NCI-H82 (cell line): ENCODE measurements at places on chromosomes 7 and 10.

DNA sequence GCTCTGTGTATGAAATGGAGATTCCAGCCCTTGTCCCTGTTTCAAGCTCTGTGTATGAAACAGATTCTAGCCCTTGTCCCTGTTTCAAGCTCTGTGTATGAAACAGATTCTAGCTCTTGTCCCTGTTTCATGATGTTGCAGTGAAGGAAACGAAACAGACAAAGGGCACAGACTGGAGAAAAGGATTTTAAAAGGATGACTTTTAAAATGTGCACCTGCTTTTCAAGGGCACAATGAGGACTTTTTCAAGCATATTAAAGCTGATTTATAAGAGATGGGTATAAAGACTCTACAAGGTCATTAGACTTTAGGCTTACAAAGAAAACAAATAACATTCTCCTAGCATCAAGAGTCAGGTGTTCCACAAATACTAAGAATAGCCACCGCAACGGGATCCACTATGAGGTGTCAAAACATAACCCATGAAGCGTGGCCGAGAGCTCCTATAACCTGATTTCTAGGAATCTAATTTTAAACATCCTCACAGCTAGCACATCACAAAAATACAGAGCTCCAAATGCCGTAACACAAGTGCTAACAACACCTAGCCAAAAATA lies 29.0 kb downstream of the DIP2C start:
- DNase-seq: no peak

GRCh38 chr10:7408291-7409044 lies 2.4 kb downstream of the SFMBT2 start:
- peak; percentile 27 for DNase-seq

- peak; percentile 45 for DNase-seq
Measured at GRCh38 chr10:114548662-114549061, 109.4 kb downstream of the ABLIM1 start.

DNA sequence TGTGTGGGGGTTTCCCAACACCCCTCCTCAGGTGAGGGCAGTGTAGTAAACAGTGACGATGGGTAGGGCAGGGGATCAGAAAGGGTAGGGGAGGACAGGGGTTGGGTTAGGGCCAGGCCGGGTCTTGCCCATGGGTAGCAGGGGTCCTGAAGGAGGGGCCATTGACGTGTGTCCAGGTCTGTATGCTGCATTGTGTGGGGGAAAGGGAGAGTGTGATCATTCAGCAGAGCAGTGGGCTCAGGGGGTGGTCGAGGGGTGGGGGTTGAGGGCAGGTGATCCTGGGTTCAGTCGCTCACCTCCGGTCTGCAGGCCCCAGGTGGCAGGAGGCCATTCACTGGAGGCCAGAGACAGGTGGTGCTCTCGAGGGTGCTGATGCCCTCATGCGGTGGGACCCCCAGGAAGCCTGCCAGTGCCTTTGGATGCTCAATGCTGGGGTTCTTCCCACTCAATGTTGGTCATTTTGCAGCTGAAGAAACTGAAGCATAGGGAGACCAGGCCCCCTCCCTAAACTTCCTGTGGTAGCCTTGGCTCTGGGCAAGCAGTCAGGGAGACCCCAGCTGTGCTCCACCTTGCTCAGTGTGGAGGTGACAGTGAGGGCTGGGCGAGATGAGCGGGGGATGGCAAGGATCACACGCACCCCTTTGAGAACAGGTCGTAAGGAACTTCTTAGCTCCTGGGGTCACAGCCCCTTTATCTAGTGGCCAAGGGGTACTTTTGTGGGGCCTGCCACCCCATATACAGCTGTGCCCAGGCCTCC lies 48.8 kb upstream of the CAMK2B start:
- DNase-seq: no peak

DNA sequence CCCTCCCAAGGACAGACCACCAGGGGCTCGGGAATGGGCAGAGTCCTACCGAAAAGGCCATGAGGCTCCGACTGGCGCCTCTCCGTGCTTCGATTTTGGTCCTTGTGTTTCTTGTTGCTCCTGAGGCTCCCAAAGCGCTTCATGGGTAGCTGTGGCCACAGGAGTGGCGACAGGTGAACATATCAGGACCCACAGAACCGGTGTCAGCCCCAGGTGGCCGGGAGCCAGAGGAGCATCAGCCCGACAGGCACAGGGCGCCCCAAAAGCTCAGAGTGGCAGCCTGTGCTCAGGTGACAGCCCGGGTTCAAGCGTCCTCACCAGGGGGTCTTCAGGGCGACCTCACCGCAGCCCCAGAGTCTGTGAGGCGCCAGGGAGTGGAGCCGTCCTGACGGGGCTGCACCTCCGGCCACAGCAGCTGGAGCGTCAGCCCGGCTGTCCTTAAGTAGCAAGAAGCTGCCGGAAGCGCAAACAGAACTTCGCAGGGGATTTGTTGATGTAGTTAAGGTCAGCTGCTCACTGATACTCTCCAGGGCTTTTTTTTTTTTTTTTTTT lies 141.0 kb downstream of the PRKAG2 start:
- DNase-seq: peak; percentile 34

GRCh38 chr7:5549096-5549763 lies 125.6 kb upstream of the TNRC18 start:
- peak; percentile 31 for DNase-seq

DNA sequence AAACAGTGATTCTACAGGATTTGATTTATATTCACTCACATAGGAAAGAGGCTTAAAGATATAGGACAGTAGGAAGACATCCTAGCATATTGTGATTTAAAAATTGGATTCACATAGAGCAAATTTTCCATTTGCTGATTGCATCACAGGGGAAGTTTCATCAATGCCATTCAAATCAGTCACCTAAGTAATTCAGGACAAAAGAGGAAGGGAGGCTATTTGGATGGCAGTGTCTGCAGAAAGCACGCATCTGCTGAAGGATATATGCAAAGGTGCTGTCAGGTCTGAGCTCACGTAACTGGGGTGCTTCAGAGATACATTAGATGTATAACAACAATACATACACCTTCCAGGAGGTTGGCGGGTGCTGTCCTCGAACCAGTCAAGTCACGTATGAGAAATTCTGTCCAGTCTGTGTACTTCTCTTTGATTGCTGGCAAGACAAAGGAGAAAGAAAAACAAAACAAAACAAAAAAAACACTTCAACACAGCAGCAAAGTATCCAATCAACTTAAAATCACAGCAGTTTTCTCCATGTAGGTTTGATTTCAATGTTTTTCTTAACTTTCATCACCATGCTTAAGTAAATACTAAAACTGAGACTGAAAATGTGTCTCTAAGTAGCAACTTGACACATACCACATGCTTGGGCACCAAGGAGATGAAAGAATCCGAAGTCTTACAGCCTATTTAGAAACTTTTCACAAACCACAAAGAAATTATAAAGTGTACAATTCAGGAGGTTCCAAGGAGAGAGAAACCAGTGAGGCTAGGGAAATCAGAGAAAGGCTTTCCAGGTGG lies 125.1 kb downstream of the SFMBT2 start:
- no peak for DNase-seq

DNA sequence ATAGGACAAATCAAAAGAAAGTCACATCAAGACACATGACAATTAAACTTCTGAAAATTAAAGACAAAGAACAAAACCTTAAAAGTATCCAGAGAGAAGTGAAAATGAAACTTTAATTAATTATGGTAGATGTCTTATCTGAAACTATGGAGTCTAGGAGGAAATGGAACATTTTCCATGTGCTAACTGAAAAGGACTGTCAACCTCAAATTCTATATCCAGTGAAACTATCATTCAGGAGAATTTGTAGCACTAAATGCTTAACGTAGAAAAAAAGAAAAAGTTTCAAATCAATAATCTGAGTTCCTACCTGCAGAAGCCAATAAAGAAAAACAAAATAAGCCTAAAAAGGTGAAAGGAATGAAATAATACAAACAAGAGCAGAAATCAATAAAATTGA lies 33.1 kb upstream of the C10orf71 start:
- DNase-seq: no peak

DNA sequence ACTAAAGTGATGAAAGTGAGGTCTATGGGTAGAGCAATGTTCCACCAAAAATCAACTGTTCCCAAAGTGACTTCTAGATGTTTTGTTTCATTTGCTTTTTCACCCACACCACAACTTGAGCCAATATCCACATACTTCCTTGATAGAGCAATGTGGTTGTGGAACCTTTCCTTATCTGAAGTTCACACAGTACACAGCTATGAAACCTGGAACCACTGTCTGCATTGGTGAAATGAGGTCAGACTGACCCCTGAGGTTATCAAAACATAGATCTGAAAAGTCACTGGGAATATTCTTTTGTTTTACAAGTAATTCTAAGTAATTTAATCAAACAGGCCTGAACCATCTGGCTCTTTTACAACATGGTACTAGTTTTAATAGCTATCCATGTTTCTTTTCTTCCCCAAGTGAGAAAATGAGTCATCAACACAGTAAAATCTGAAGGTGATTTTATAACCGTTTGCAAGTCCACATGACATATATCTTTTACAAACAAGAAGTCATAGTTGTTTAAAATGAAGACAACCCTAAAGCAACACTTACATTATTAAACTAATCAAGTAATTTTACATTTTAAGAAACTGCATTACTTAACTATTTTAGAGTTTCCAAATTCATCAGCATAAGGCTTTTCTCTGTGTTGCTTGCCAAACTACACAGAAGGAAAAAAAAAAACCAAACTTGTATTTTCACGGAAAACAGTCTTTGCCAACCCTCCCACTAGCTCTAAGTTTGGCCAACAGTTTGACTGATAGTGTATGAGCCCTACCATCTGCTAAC lies 80.3 kb downstream of the LRRC17 start:
- no peak for DNase-seq

DNA sequence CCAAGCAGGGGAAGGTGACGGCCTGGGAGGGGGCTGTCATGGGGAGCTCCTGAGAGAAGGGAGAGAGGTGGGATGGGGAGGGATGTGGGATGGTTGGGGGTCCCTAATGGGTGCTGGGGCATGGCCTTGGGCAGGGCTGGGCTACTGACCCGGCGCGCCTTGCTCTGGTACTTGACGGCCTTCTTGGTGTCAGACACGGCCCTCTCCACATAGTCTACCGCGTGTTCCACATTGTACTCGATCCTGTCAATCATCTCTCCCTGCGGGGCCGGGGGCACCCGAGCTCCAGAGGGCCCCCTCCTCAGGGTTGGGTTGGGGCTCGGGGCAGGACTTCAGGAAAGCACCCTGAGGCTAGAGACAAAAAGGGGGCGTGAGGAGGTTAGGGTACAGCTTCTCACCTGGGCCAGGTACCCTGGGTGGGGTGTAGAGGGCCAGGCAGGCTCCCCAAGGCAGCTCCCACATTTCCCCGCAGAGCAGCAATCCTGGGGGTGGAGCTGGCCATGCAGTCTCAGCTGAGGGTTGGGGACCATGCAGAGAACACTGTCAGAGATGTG lies 17.3 kb downstream of the BUD23 start:
- no peak for DNase-seq

DNA sequence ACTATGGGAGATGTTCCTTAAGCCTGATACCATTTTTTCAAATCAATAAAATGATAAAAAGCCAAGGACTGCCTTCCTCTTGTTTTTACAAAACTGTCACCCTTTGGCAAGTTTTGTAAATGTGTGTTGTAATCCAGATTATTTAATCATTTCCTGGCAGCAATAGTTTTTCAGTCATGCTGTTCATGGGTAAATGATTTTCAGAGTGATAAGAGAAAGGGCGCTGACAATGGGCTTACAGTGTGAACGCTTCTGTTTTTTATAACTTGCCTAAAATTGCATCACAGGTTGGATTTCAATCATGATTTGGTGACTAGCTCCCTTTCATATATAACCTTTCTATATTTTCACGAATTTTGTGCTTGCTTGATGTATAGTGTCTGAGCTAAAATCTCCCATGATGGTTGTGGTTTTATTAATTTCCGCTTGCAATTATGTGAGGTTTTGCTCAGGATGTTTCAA lies 19.0 kb upstream of the DMBT1 start:
- no peak for DNase-seq

- no peak for DNase-seq
Measured at GRCh38 chr7:7693881-7694280, 24.5 kb downstream of the RPA3 start.

DNA sequence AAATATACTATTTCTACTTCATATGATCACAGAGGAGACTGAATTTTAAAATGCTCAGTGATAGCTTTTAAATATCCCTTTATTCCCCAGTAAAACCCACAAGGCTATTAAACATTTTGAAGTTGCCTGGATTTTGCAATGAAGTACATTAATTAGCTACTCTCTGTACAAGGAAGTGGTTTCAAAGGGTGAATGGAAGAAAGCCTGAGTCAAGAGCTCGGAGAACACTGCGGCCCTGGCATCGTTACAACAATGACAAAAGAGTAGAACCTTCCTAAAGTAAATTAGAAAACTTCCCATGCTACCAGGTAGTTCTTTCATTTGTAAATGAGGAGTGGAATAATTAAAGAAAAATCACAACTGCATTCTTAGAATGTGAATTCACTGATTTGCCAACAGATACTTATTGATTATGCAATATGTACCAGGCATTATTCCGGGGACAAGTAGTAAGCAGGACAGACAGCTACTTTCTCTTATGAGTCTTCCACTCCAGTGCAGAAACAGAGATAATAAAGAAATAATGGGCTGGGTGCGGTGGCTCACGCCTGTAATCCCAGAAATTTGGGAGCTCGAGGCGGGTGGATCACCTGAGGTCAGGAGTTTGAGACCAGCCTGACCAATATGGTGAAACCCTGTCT lies 63.0 kb downstream of the ZNF22 start:
- no peak for DNase-seq

- DNase-seq: peak; percentile 5
Measured at GRCh38 chr7:117347480-117347879, 24.6 kb upstream of the WNT2 start.

DNA sequence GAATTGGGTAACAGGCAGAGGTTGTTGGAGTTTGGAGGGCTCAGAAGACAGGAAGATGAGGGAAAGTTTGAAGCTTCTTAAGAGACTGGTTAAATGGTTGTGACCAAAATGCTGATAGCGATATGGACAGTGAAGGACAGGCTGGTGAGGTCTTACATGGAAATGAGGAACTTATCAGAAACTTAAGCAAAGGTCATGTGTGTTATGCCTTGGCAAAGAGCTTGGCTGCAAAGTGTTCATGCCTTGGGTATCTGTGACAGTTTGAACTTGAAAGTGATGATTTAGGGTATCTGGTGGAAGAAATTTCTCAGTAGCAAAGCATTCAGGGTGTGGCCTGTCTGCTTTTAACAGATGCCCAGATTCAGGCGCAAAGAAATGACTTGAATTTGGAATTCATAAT lies 64.5 kb upstream of the EEPD1 start:
- no peak for DNase-seq

DNA sequence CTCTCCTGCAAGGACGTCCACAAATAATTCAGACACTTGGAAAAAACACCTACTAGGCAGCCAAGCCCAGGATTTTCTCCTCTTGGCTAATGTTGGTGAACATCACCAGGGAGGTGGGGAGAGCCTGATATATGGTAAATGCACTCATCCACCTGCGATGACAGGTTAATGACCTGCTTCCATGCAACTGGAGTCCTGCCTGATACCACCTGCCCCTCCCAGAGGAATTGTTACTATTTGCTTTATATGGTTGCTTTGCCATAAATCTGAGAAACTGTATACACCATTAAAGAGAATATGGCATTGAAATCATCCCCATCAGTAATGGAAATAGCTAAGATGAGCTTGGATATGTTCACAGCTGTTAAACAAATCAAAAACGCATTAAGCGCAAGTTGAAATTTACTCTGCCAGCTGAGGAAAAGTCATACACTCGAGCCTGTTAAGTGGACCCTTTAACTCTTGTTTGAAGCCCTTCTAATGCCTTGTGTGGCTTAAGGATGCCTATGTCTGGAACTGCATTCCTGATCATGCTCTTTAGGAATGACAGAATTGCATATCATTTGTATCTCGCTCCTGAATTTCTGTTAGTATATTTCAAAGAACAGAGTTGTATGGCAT lies 208.3 kb downstream of the PRPF18 start:
- no peak for DNase-seq

GRCh38 chr10:76618641-76619040 lies 1019.0 kb downstream of the KCNMA1 start:
- no peak for DNase-seq
